ENCODE measurements at places on chromosomes 2 and 18.

- no peak for DNase-seq
These were observed 155.9 kb downstream of the WDPCP start for GRCh38 chr2:63432373-63432772.

DNA sequence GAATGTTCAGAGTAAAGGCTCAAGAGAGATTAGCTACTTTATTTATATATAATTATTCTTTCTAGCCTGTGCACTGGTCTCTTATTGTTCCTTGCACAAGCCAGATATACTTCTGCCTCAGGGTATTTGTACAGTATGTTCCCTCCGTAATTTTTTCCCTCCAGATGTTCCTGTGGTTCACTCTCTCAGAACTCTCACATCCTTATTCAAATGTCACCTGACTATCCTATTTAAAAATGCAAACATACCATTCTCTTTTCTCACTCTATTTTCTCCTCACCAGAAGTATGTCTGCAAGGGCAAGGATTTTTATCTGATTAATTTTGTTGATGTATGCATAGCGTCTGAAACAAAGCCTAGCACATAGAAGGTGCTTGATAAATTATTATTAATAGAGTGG, 64.0 kb upstream of the CERS6 start:
- no peak for DNase-seq

DNA sequence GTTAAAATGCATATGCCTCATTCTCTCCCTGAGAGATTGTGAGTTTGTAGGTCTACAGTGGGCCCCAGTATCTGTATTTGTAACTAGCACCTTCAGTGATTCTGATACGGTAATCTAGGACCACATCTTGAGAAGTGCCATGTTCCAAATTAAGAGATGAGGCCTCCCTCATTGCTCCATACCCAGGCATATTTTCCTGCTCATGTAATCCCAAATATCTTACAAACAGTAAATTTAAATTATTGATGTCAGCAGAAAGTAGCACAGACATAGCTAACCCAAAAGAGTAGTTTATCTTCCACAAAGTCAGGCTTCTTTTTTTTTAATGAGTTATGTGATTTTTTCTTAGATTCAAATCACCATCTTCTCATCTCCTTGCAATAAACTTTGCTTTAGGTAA, 263.8 kb downstream of the SETBP1 start:
- no peak for DNase-seq

DNA sequence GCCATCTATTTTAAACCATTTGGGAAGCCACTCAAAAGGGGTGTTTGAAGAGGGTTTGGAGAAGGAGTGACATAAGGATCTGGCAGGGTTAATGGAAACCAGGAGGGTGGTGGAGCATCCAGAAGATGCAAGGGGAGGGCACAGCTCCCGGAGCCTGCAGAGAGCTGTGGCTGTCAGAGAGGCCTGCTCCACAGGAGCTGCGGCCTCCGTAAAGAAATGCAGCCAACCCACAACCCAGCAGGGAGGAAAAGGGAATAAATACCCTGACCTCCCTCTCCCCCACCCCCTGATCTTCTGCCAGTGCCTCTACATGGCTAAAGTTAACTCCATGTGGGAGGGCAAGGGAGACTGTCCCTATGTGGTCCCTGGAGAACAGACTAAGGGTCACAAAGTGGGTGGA, 567.1 kb upstream of the POU3F3 start:
- DNase-seq, result no peak

GRCh38 chr2:219551441-219552381, 7.9 kb downstream of the TMEM198 start:
- DNase-seq, result peak; percentile 85

DNA sequence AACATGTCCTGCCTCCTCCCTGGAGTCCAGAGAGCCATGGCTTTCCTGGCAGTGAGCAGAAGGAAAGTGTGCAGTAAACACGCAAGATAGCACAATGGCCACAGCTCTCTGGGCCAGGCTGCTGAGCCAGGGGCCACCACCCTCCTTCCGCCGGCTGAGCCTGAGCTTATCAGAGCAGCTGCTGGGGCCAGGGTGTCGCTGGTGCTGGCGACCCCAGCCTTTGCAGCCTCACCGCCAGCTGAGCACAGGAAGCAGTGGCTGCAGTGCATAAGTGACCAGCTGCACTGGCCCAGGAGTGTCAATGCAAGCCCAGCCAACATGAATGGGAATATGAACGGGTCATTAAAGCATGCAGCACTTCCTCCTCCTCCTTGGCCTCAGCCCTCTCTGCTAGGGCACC, 172.0 kb downstream of the ZFP36L2 start:
- peak; percentile 55 for DNase-seq

GRCh38 chr18:24055009-24055804, 40.7 kb downstream of the TTC39C start:
- DNase-seq, result no peak

GRCh38 chr2:216621292-216621691, 11.9 kb upstream of the IGFBP2 start:
- DNase-seq, result no peak

DNA sequence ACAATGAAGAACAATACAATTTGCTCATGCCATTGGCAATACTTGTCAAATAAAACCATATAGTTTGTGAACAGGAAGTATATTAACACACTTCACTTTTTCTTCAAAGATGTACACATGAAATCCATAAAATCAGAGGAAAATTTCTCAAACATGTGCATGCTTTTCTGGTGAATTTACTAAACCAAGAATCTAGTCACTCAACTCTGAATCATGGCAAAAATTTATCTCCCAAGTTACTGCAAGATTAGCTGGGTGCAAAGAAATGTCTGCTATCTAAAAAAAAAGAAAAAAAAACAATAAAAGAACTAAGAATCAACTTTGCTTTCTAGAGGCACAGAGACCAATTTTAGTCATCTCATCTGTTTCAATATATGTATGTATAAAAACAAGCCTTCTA, 419.2 kb downstream of the NR4A2 start:
- no peak for DNase-seq

DNA sequence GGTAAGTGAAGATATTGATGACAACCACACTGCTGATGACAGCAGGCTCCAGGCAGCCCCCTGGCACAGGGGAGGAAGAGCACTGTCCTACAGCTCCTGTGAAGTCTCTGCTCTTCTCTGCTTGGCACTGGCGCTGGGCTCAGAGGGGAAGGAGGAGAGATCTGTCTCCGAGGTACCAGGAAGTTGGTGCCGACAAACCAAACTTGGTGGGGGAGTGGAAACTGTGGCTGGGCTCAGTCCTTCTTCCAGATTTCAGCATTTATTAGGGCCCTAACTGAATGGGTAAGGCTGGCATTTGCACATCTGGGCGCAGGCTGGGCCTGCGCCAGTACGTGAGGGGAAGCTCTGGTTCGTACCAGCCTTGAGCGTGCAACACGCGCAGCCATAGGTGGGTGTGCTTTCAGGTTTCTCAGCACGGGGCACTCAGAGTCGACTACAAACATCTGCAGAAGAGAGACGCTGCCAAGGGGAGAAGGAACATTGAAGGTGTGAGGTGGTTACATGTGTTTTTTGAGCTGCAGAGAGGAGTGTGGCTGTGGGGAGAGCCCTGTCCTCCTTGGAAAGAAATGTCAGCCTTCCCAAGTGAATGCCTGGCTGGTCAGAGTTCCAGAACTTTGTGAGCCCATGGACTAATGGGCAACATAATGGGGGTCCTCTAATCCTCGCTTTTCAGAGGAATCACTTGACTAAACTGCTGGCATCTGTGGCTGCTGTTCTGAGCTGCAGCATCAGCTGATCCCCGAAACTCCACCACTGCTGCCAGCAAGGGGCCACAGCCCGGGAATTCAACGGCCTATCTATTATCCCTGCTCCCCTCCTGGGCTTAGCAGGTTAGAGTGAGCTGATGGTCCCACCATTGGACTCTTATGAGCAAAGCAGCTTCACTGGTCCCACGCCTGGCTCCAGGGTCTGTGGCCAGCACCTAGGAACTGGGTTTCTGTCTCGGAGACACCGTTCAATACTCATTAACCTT, 55.2 kb upstream of the SEMA4C start:
- no peak for DNase-seq

DNA sequence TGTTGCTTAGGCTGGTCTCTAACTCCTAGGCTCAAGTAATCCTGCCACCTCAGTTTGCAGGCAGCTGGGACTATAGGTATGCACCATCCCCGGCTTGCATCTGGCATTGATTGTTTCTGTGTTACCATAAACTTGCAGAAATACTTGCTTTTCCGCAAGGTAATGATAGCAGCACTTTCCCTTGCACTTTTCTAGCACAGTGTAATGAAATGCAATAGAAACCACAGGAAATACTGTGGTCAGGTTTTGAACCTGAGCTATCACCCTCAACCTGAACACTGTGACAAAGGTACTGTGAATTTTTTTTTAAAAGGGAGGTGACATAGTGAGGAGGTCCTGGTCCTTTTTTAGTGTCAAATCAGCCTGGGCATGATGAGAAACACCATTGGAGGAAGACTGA, 38.3 kb downstream of the DHRS9 start:
- no peak for DNase-seq

DNA sequence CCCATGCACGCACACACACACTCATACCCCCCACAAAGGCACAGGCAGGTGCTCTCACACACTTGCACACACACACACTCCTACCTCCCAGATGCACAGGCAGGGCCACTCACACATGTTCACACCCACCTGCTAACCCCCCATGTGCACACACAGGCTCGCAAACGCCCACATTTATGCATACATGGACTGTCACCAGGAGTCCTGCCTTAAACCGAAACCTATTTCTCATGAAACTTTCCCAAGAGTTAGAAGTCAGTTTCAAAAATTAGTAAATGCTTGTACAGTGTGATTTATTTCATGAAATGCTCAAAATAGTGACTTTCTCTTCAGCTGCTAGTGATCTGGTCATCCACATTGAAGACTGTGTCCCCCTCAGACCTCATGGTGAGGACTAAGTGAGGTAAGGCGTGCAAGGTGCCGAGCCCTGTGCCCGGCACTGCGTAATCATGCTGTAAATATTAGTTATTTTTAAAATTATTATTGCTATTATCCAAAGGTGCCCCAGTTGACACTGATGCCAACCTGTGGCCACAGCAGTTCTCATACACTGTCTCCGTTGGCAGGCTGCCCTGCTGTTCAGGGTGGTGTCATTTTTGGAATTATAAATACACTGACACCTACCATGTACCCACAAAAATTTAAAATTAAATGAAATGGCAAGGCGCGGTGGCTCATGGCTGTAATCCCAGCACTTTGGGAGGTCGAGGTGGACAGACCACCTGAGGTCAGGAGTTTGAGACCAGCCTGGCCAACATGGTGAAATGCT, 12.4 kb downstream of the CNNM4 start:
- DNase-seq, result no peak

DNA sequence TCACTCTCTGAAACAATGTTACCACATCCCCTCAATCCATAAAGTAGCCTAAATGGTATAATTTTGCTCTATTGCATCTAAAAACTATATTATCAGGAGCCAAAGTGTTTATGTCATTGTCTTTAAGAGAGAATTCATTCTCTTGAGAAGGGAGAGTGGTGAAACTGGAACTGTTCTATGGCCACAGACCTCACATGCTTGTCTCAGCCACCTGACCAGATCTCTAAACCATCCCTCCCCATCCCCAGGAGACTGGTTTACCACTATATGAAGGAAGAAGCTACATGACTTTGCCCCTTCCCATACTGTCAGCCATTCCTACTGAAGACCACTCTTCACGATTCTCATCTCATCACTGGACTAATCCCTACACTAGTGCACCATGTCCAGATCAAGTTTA, 9.6 kb downstream of the CDH7 start:
- DNase-seq, result no peak

- no peak for DNase-seq
These were observed 7.2 kb upstream of the SLC40A1 start for GRCh38 chr2:189587780-189588179.

GRCh38 chr18:35639296-35639695, 57.8 kb downstream of the GALNT1 start:
- DNase-seq, result no peak

DNA sequence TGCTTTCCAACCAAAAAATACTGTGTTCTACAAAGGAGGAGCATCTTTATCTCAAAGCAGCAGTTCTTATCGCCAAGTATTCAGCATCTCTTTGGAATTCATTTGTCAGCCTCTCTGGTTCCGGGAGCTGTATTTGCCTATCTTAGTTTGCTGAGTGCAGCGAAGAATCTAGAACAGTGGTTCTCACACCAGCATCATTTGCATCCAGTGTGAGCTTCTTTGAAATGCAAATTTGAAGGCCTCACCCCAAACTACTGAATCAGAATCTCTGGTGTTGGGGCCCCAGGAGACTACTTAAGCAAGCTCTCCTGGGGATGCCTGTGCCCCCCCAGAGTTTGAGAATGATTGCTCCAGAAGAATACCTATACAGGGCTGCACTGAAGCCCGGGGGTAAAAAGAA, 1.5 kb upstream of the PTPN2 start:
- no peak for DNase-seq
